IMR-90 (cell line): ENCODE measurements at places on chromosomes 2 and 18. TPM values are rescaled to one million over a fixed set of nuclear protein-coding genes. Genes with fewer than 3 reads are reported as not detected.

HOXD4 gene
- polyA plus RNA-seq = not detected in 2 replicates

C2orf15 gene
- polyA plus RNA-seq = not detected in 2 replicates

KIF3C gene
- 8.3 and 9.4 TPM in 2 replicates for polyA plus RNA-seq

WDFY1 gene
- 29.5 and 35.6 TPM in 2 replicates for polyA plus RNA-seq

CCDC178 gene
- not detected in 2 replicates for polyA plus RNA-seq

MEIS1 gene
- 51.8 and 54.4 TPM in 2 replicates for polyA plus RNA-seq

FHOD3 gene
- 12.5 and 14.6 TPM in 2 replicates for polyA plus RNA-seq

C1QL2 gene
- polyA plus RNA-seq = not detected in 2 replicates

GRCh38 chr2:213764849-213765248 lies 480.6 kb downstream of the SPAG16 start:
- DNase-seq = no peak

GRCh38 chr18:79384151-79384807 lies 11.5 kb upstream of the NFATC1 start:
- DNase-seq = no peak

GRCh38 chr2:29844713-29845326 lies 76.6 kb downstream of the ALK start:
- no peak for DNase-seq

- no peak for DNase-seq
Measured at GRCh38 chr2:181065458-181065857, 85.1 kb downstream of the UBE2E3 start.

- no peak for DNase-seq
Measured at GRCh38 chr18:45186832-45187231, 428.4 kb upstream of the SLC14A2 start.

GRCh38 chr2:120541553-120541932 lies 194.1 kb upstream of the GLI2 start:
- peak; percentile 9 for DNase-seq

- DNase-seq = peak; percentile 62
Measured at GRCh38 chr2:28291811-28292440, 100.7 kb upstream of the FOSL2 start.
